ENCODE measurements at places on chromosomes 3 and 15.

DNA sequence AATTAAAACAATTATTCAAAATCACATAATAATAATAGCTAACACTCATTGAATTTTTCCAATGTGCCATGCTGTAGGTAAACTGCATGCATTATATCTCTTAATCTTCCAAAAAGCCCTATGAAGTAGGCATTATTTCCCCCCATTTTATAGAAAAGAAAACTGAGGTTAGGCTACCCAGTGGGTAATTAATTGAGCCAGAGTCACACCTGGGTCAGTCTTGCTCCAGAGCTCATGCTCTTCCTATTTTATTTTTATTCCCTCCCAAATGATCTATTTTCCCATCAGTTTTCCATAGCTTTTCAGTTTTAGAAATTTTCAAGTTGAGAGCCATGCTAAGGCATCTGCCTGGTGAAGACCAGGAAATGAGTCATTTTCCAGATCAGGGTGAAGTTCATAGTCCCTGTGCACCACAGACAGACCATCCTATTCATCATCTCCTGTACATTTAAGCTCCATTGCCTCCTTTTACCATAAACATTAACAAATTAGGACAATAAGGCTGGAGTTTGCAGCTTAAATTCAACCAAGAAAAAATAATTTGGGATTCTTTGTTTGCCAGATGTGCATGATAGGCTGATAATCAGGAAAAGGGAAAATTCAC is 417.3 kb downstream of the OTOL1 start:
- DNase-seq = no peak

DNA sequence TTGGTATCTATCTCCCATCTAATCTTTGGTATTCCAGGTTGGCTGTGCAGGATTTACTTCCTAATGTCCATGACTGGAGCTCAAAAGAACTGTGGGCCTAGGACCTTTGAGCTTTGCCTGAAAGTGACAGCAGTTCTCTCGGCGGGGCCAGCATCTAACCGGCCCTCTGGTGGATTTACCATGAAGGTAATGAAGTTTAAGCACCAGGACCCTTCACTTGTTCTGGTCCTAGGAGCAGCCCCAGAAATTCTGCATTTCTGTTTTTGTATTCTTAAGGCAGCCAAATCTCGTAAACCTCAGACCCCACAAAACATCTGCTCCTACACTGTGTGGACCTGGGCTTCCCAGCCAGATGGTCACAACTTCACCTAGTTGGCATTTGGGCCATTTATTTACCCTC is 13.0 kb downstream of the CALML4 start:
- no peak for DNase-seq

DNA sequence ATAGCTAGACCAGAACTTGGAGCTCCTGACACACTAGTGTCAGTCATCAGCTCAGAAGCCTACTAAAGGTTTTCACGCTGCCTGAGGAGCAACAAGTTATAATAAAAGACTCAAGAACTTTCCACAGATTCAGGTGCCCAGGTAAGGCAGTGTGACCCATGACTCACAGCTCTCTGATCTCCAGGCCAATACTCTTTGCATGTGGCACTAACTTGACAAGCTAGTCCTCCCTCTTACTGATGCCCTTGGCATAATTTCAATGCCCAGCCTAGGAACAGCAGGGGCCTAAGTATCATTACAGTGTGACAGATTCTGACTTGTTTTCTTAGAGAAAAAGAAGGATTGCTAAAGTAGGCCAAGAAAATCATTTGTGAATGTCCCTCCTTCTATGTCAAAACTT is 38.4 kb downstream of the MEIS2 start:
- DNase-seq = no peak

- DNase-seq = no peak
Observed at GRCh38 chr15:73637527-73637926, 4.3 kb upstream of the NPTN start.

GRCh38 chr3:10515396-10515795 is 10.0 kb upstream of the ATP2B2 start:
- DNase-seq = no peak

DNA sequence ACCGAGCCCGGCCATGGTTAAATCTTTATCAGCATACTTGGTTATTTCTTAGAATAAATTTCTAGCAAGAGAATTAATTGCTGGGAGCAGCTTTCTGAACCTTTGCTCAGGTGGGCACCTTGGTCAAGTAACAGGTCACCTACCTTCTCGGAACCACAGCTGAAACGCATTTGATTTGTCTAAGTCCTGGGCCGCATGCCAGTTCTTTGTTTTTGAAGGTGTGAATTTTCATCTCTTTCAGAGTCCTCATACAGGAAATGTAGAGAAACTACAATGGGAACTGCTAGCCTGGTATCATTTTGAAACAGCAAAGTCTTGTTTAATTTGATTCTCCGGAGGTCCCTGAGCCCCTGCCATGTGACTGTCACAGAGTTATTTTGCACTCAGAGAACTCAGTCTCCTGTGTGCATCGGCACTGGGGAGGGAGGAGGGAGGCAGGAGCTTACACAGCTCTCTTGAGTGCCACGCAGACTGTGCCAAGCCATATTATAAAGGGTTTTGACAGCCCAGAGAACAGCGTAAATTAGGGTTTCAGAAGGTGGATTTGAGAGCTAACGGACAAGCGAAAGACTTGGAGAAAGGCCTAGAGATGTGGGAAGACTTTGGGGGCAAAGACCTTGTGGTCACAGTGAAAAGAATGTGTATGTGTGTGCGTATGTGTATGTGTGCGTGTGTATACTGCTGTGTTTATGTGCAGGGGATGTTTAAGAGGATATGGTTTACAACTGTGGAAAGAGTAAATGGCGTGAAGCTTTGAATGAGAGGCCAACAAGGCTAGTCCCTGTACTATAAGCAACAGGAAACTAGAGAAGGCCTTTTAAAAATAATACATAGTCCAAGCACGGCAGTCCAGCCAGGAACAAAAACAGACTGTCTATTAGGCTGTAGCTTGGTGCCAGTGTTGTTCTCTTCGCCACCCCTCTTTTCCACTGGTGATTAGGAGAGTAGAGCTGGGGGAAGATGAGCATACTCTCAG is 61.8 kb upstream of the ATP13A3 start:
- no peak for DNase-seq

- no peak for DNase-seq
Observed at GRCh38 chr3:55489798-55490132, 2.7 kb upstream of the WNT5A start.

DNA sequence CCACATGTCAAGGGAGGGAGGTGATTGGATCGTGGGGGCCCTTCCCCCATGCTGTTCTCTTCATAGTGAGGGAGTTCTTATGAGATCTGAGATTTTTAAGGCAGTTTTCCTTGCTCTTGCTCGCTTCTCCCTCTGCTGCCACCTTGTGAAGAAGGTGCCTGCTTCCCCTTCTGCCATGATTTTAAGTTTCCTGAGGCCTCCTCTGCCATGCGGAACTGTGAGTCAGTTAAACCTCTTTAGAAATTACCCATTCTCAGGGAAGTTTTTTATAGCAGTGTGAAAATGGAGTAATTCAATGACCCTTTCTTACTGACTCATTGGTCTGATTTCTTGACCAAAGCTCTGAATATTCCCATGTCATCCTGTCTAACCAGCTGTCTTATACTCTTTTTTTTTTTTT is 484.4 kb upstream of the TPRG1 start:
- DNase-seq = no peak

- DNase-seq = no peak
Observed at GRCh38 chr15:51841406-51842040, 12.1 kb downstream of the TMOD3 start.

DNA sequence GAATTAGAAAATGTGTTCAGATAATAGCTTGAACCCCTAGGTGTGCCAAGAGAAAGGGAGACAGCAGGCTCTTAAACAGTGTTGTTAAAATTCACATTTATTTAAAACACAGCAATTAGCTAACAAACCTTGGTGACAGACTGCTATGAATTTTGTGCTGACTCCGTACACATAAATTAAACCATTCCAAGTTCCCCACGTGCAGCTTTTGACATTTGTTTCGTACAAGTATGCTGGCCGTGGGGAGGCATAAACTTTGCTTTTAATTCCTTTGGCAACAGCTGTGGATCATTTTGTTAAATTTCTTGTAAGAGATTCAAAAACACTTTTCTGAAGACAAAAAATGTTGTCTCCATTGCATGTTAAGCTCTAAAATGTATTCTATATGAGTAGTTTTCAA is 465.3 kb downstream of the FGF12 start:
- DNase-seq = no peak

DNA sequence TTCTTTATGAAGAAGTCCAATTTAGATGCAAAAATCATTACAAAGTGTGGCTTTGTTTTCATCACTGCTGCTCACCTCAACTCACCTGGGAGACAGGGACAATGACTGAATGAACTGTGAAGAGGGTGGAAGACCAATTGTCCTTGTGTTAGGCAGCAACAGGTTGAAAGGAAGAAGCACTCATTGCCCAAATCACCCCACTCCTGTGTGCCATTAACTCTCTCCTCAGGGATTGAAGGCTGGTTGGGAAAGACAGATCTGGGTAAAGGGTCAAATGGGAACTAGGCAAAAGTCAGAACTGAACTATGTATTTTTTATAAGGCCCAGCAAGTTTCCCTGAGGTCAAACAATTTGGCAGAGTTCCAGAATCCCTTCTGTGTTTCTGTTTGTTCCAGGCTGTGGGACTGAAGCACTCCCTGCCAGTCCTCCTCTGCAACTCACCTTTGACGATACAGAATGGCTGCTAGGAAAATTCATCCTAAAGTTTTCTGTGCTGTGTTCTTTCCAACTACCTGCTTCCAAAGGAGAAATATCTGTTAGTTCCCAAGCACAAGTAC is 68.6 kb upstream of the CCDC39 start:
- DNase-seq = no peak

DNA sequence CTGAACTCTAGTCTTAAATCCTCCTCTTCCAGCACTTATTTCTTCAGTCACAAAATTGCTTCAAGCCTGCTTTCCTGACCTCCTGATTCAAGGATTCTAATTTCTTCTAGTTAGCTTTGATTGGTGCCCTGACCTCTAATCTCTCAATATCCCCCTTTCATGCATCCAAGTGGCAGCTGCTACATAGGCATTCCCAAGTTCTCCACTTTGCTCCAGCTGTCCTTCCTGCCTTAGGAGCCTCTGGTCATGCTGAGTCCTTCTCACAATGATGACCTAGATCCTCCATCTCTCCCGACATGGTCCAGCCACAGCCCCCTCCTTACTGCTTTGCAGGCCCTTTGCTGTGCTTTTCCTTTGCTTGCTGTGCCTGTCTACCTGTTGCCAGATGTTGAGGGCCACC is 347.8 kb upstream of the C2CD4B start:
- DNase-seq = no peak

GRCh38 chr15:74414603-74415338 is 19.0 kb downstream of the SEMA7A start:
- DNase-seq = peak; percentile 38

- DNase-seq = no peak
Observed at GRCh38 chr3:192031941-192032340, 571.0 kb downstream of the PYDC2 start.

- no peak for DNase-seq
Observed at GRCh38 chr3:58514405-58514804, 22.5 kb downstream of the KCTD6 start.

DNA sequence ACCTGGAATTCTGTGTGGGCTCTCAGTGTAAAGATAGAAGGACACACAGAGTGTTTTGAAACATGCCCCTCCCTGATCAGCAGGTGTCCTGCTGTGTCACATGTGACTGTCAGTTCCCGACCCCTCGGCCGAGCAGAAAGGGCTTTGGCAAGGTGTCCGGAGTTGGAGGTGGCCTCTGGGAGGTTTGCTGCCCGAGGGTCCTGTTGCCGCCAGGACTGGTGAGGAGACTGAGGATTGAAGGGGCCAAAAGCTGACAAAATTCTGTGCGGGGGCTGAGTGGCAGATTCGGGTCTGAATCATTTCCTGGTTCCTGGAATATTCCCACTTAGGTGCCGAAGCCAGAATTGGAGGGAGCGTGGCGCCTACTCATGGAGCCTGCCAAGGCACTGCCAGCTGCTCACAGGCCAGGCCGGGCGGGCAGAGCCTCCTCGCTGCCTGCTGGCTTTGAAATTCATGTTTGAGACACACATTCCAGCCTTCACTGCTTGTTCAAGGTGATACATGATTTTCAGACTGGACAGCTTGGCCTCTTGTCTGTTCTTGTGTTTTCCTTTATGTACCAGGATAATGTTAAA is 83.8 kb downstream of the APBA2 start:
- no peak for DNase-seq

- no peak for DNase-seq
Observed at GRCh38 chr15:40329804-40330203, 6.3 kb downstream of the INAFM2 start.

GRCh38 chr15:57421551-57421950 is 45.2 kb downstream of the CGNL1 start:
- DNase-seq = no peak

- DNase-seq = no peak
Observed at GRCh38 chr3:51962854-51963530, 4.3 kb downstream of the PCBP4 start.

DNA sequence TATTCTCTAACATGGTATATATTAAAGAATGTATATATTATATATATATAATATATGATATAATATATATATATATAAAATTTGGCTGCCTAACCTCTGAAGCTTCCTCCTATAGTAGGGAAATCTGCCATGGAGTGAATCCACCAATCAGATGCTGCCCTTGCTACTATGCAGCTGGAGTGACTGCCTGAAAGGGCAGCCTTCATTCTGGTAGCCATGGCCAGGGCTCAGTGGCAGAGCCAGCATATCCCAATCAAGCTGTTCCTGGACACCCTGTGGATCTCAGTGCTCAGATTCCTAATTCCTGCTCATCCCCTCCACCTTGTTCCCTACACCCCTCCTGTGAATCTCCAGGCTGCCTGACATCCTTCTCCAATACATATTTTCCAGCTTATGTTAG is 2.2 kb upstream of the SH3GL3 start:
- DNase-seq = no peak

DNA sequence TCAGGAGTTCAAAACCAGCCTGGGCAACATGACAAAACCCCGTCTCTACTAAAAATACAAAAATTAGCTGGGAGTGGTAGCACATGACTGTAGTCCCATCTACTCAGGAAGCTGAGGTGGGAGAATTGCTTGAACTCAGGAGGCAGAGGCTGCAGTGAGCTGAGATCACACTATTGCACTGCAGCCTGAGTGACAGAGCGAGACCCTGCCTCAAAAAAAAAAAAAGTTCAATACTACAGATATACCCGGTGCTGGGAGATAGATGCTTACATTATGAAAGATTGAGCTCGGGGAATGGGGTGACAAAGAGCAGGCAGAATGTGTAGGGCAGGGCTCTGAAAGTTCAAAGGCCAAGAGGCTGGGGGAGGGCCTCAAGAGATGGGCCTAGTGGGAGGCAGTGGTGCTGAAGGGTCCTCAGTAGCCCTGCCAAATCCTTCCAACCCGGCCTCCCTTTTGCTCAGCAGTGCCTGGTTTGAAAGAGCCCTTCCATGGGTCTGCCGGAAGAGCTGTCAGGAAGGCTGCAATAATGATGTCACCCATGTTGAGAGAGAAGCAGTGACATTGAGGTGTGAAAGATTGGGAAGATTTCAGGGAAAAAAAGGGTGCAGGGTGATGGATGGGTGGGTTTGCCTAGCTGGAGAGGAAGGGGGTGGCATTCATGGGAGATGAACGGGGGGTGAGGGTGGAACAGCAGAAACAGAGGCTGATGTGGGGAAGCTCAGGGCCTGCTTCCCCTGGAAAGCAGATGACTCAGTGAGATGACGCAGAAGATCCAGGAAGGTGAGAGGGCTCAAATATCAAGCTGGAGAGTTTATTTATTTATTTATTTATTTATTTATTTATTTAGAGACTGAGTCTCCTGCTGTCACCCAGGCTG is 20.0 kb upstream of the IREB2 start:
- no peak for DNase-seq
